Naive B cell (primary cell): ENCODE measurements at places on chromosomes 13 and 19. TPM values are rescaled to one million over a fixed set of nuclear protein-coding genes. Genes with fewer than 3 reads are reported as not detected.

DNA sequence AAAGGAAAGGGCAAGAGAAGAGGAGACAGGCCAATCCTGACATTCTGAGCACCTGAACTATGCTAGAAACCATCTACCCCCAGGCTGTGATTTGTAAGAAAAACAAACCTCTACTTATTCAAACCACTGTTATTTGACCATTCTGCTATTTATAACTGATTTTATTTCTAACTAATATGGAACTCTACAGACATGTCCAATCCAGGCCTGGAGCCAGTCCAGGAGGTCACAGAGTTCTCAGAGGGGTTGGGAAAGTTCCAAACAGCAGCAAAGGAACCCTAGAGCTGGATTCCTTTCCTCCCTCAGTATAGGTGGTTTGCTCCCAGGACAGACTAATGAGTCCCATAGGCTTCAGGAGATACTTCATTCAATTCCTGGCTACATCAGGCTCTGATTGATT is 24.2 kb downstream of the SIAH3 start:
- DNase-seq, result no peak

DNA sequence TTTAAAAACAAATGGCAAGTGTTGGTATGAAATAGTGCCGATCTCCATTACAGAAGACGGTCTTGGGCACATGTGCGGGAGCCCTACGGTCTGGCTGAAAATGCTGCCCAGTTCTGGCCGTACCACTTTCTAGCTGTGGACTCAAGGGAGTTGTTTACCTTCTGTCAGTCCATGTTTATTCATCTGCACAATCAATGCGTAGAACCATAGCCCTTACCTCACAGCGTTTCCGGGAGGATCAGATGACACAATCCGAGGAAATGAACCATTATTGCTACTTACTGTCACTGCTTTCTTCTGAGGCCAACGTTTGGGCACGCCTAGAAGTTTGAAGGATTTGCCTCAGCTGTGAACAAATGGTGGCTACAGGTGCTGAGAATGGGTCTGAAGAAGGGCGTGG is 31.2 kb downstream of the GADD45B start:
- DNase-seq, result peak; percentile 69

DNA sequence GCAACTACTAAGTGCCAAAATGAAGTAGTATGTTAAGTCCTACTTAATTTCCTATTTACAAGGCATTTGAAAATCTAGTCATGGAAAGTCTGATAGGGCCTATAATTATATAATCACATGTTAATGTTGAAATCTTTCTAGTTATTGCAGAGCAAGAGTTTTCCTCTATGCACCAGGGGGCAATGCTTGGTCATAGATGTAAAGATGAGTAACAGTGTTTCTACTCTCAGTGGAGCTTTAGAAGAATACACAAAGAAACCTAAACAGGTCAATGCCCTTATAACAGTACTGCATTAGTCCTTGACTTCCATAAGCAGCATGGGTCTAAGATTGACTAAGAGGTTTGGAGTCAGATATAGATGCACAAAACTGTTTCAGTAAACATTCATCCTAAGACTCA is 218.7 kb downstream of the KCTD12 start:
- no peak for DNase-seq

GRCh38 chr19:46411088-46411924 is 2.1 kb downstream of the CCDC8 start:
- DNase-seq, result no peak

GRCh38 chr19:40862785-40863184 is 12.5 kb upstream of the CYP2A6 start:
- no peak for DNase-seq

DNA sequence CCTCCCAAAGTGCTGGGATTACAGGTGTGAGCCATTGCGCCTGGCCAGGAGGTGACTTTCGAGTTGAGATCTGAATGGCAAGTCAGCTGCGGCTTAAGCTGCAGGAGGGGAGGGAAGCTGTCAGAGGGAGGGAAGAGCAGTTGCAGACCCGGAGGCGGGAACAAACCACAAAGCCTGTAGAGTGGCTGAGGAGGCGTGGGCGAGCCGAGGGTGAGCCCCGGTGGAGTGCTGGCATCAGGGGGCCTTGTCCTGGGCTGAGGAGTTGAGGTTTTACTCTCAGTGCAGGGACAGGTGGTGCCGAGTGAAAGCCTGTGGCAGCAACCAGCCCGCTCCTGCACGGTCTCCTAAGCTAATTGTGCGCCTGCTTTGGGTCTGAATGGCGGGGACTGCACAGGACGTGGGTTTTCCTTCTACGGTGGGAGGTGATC is 24.2 kb downstream of the PPP1R37 start:
- DNase-seq, result peak; percentile 24

DNA sequence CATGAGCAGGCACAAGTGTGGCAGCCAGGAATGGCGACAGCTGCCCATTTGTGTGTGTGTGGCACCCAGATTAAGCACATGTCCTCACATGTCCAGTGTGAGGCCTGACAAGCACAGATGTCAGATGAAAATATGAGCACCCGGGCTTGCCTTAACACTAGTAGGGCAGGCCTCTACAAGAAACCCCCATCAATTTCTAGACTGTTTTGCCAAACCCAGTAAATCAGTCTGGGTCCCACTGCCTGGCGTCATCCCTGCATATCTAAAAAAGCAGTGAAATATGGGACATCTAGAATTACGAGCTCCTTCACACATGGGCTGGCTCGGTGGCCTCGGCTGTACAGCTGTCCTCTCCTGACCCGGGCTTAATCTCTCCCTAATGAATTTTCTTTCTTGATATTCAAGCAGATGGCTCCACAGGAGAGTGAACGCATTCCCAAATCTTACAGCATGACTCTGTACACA is 432.7 kb downstream of the FOXO1 start:
- no peak for DNase-seq

Gene CEACAM6
- polyA plus RNA-seq, result not detected

Gene CERS1
- not detected for polyA plus RNA-seq

Gene HIPK4
- not detected for polyA plus RNA-seq

Gene COL5A3
- polyA plus RNA-seq, result not detected
